ENCODE measurements at places on chromosomes 3 and 15.

DNA sequence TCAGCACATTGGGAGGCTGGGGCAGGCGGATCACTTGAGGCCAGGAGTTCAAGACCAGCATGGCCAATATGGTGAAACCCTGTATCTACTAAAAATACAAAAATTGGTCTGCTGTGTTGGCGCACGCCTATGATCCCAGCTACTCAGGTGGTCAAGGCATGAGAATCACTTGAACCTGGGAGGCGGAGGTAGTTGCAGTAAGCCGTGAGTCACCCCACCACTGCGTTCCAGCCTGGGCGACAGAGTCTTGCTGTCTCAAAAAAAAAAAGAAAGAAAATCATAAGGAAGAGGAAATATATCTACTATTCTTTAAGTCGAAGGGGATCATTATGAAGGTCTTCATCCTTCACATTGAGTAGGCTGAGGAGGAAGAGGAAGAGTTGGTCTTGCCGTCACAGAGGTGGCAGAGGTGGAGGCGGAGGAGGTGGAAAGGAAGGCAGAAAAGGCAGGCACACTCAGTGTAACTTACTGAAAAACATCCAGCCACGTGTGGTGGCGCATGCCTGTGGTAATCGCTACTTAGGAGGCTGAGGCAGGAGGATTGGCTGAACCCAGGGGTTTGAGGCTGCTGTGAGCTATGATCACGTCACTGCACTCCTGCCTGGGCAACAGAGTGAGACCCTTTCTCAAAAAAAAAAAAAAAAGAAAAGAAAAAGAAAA, 14.2 kb downstream of the CSK start:
- DNase-seq, result no peak

- DNase-seq, result peak; percentile 21
Measured at GRCh38 chr3:141412087-141412935, 44.0 kb downstream of the ZBTB38 start.

GRCh38 chr3:183178512-183178832, 15.9 kb upstream of the LAMP3 start:
- DNase-seq, result no peak

GRCh38 chr3:13346481-13347389, 73.4 kb downstream of the NUP210 start:
- peak; percentile 39 for DNase-seq

DNA sequence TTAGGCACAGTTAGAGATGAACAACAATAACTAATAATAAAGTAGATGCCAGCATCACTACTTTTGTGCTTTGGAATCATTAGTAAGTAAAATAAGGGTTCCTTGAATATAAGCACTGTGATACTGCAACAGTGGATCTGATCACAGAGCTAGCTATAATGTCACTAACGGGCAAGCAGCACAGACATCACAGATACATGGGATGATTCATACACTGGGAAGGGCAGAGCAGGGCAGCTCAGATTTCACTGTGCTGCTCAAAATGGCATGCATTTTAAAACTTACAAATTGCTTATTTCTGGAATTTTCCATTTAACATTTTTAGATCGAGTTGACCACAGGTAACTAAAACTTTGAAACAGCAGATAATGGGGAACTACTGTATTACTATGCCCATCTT, 476.6 kb downstream of the FHIT start:
- no peak for DNase-seq

Data from stimulated activated CD4-positive, alpha-beta T cell treated with anti-CD3 and anti-CD28 coated beads, Interleukin-15, amount 100 ng/mL, for 1 hour (primary cell).